Activated gamma-delta T cell treated with Interleukin-2 at 50 U/mL for 16 hours (primary cell): ENCODE measurements at places on chromosomes 2 and 18.

DNA sequence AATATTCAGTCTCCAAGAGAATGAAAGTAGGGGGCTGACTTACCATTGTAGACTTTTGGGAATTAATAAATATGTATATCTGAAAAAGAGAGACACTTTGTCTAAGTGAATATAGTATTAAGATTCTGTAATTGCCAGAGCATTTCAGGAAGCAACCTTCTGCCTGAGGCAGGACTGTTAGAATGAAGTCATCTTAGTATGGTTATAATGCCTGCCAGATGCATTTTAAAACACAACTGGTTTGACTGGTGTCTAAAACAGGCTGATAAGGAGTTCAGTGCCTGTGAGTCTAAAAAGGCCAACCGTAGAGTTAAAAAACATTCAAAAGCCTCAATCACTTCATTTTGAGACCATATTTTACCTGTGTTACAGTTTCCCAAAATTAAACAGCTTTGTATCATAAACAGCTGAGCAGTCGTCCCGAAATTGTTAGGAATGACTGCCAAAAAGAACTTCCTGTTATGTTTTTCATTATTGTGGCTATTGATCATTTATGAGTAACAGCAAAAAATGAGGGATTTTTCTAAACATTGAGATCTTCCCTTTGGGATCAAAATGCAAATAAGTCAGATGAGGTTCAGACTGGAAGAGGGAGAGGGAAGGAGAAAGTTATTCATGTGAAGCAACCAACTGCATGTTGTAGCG is 443.9 kb downstream of the PID1 start:
- DNase-seq, result no peak

DNA sequence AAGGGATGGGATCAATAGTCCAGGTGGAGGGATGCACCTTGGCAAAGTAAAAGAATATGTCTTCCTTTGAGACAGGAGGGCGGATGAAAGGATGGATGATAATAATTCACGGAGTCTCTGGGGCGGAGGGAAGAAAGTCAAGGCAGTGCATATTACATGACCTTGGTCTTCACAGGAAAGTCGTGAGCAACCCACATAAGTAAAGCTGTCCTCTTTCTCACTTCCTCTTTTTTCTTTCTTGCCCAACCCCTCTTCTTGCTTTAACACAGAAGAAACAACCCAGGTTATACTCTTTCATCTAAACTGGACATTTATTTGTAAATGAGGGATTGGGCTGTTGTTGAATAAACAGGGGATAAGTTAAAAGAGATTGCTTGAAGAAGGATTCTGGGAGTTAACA is 168.7 kb upstream of the SKOR2 start:
- no peak for DNase-seq

- no peak for DNase-seq
Observed at GRCh38 chr2:120465012-120465700, 119.2 kb downstream of the INHBB start.

DNA sequence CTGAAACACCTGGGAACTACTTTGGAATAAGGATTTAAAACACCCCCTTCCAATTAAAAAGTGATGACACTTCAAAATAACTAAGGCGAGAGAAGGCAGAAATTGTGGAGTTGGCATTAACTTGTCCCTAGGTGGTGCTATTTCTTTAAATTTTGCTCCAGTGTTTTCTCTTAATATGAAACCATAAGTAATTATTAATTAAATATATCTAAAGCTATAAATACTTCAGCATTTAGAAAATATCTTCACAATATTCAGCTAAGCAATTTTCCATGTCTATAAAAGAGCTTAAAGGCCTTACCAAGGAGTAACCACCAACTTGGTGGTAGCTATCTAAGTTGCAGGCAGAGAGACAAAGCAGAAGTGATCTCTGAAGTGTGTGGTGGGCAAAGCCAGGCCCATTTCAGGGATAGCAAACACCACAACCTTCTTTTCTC is 186.8 kb upstream of the PGAP1 start:
- DNase-seq, result no peak

- no peak for DNase-seq
Observed at GRCh38 chr2:86211033-86211795, 12.0 kb downstream of the MRPL35 start.

DNA sequence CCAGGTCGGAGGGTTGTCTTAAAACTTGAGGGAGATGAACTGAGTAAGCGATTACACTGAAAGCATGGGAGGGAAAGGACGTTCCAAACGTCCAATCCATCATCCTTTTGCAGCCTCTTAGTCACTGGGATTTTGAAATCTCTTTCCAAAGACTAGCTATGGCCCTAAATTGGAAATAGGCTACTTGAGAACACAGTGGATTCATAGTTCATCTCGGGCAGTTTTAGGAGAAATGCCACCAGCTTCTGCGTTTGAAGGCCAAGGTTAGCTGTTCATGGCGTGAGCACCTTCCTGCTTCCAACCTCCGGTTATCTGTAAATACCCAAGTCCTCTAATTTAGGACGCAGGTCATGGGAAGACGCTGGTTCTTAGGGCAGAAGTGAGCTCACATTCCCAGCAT is 821 bp upstream of the EML6 start:
- no peak for DNase-seq

DNA sequence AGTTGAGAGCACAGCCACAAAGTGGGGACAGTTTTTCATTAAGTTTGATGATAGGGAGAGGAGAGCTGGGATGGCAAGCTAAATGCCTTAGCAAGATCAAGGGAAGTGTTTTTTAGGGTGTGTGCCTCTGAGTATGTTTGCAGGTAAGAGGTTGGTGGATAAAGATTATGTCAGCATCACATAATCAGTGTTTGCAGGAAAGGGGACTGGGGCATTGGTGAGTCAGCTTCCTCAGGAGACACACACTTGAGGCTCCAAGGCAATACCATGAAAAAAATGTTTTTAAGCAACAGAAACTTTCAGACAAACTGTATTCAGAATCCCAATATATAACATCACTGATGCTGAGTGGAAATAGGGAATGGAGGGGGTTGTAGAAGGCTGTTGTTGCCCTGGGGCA is 25.4 kb upstream of the DTNB start:
- DNase-seq, result no peak

DNA sequence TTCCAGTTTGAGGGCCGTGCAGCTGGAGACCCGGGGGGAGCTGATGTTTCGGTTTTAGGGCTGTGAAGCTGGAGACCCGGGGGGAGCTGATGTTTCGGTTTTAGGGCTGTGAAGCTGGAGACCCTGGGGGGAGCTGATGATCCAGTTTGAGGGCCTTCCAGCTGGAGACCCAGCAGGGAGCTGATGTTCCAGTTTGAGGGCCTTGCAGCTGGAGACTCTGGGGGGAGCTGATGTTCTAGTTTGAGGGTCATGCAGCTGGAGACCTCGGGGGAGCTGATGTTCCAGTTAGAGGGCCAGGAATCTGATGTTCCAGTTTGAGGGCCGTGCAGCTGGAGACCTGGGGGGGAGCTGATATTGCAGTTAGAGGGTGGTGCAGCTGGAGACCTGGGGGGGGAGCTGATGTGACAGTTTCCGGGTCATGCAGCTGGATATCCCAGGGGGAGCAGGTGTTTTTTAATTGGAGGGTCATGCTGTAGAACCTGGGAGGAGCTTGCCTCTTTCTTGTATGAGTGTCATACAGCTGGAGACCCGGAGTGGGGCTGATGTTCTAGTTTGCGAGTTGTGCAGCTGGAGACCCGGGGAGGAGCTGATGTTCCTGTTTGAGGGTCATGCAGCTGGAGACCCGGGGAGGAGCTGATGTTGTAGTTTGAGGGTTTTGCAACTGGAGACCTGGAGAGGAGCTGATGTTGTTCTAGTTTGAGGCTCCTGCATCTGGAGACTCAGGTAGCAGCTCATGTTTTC is 153.2 kb downstream of the RTP5 start:
- no peak for DNase-seq

GRCh38 chr2:204415406-204416181 is 129.7 kb upstream of the PARD3B start:
- no peak for DNase-seq

DNA sequence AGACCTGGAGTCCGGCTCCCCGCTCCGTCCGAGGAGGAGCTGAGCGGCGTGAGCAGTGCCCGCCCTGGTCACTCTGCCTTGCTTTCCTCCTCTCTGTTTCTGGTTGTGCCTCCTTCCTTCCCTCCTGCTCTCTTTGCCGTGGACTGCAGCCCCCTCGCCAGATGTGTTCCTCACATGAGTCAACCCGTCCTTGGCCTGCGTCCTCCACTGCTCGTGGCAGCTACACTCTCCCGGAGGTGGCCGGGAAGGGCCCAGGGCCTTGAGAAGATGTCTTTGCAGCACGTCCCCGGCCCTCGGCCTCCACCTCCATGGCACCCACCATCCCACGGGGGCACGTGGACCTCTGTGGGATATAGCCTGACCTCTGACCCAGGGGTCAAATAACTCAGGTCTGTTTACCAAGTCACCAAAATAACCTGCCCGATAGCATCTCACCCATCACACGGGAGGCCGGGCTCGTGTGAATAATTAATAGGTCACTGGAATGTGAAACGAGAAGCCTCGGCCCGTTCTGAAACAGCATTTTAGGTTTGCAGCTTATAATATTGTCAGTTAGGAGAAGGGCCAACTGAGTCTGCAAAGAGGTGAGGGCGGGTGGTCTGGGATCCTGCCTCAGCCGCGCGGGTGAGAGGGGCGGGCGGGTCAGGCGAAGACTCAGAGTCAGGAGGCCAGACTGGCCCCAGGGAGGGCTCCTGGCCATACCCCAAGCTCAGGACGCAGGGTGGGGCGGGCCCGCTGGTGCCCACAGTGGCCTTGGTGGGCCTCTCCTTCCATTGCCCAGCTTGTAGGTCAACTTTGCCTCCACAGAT is 42.6 kb downstream of the NFATC1 start:
- DNase-seq, result no peak

- DNase-seq, result no peak
Observed at GRCh38 chr18:7857562-7857961, 290.4 kb downstream of the PTPRM start.

GRCh38 chr2:148058641-148059040 is 37.8 kb downstream of the MBD5 start:
- no peak for DNase-seq

- DNase-seq, result no peak
Observed at GRCh38 chr2:234060236-234060635, 9.7 kb downstream of the SPP2 start.

DNA sequence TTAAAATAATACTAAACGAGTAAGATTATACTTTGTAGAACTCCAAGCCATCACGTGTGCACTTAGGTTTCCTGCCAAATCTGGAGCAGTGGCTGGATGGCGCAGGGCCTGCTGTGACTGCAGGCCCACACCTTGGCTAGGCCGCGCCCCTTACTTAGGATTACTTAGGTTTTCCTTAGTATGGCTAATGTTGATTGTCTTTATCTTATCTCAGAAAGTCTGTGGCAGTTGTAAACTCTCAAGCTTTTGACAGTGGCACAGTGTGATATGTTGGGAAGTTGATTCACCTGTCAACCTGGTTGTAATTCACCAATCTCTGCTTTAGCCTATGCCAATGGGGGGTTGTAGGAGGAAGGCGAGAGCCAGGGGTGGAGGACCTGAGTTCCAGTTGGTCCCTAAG is 208.4 kb downstream of the ZNF407 start:
- no peak for DNase-seq

GRCh38 chr2:53087874-53088461 is 679.6 kb upstream of the CHAC2 start:
- DNase-seq, result no peak
